Upper lobe of right lung (tissue), 1 donor: ENCODE measurements at places on chromosomes 7 and 10. TPM values are rescaled to one million over a fixed set of nuclear protein-coding genes. Genes with fewer than 3 reads are reported as not detected.

CCDC7 gene
- total RNA-seq, result 23.6 TPM

IFIT1B gene
- not detected for total RNA-seq

BTBD16 gene
- total RNA-seq, result 0.35 TPM

RP9 gene
- total RNA-seq, result 11.9 TPM

DNA sequence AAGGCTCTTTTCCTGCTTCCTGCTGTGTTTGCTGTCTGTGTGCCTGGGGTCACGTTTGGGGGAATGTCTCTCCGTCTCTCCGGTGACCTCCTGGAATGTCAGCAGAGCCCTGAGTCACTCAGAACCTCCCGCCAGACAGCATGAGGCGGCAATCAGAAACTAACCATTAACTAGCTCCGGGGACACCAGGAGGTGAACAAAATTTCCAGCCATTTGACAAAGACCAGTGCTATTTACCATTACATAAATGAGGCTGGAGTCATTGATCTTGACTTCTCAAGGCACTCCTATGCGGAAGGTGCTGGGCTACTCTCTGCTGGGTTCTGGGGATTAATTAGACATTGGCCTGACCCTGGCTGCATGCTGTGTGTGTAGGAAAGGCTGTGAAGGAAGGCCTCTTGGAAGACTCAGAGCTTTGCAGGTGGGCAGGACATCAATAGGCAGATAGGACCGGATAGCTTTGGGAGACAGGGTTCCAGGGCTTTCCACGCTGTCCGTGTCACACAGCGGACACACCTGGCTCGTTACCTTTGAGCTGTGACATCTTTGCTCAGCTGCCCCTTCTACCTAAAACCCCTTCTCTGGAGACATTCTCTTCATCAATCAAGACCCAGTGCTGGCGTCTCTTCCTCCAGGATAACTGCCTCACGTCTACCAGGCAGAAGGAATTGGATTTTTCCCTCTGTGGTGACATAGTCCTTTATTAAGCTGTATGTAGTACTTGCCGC is 77.0 kb downstream of the PFKFB3 start:
- no peak for DNase-seq
- H3K4me1 ChIP-seq, result peaks cover 11% of the 10 kb centered on the region
- no peaks in the 10 kb centered on the region for H3K27me3 ChIP-seq
- no peaks in the 10 kb centered on the region for H3K36me3 ChIP-seq
- no peak overlapping the region for H3K27ac ChIP-seq

- no peak overlapping the region for H3K27ac ChIP-seq
- DNase-seq, result no peak
- no peak overlapping the region for H3K4me3 ChIP-seq
- no peaks in the 10 kb centered on the region for H3K4me1 ChIP-seq
- H3K27me3 ChIP-seq, result no peaks in the 10 kb centered on the region
Observed at GRCh38 chr10:29820890-29821461, 186.2 kb upstream of the SVIL start.

DNA sequence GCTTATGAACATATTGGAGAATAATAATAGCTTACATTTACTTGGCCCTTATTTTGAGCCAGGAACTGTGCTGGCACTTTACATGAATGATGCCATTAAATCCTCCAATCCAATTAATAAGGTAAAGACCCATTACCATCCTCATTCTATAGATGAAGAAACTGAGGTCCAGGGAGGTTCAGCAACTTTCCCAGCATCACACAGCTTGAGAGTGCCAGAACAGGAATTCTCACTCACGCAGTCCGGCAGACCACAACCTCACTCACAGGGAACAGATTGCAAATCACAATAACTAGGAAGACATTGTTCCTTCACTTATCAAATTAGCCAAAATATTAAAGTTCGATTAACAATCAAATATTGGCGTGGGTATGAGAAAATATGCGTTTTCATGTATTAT is 18.3 kb downstream of the GPRIN2 start:
- H3K27ac ChIP-seq, result no peak overlapping the region
- DNase-seq, result no peak
- H3K4me3 ChIP-seq, result no peak overlapping the region
- H3K27me3 ChIP-seq, result peaks cover 7% of the 10 kb centered on the region

GRCh38 chr7:31882187-31882586 is 188.0 kb downstream of the PDE1C start:
- H3K36me3 ChIP-seq, result no peaks in the 10 kb centered on the region
- DNase-seq, result no peak
- H3K4me3 ChIP-seq, result no peak overlapping the region
- no peaks in the 10 kb centered on the region for H3K27me3 ChIP-seq
- no peak overlapping the region for H3K27ac ChIP-seq

DNA sequence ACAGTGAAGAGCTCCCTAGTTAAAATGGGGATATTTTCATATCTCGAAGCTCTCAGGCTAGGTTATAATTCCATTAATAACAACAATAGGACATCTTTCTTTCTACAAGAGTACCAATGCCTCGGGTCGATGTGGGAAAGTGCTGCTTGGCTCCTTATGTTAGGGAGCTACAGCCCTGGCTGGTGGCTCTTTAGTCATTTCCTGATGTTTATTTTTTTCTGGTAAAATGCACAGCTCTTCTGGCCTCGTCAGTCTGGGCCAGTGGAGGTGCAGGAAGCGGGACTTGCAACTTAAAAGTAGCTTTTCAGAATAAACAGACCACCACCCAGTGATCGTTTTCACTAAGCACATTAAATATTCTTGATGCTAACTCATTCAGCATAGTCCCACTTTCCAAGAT is 58.3 kb downstream of the MKX start:
- no peak overlapping the region for H3K27ac ChIP-seq
- no peaks in the 10 kb centered on the region for H3K4me1 ChIP-seq
- H3K36me3 ChIP-seq, result no peaks in the 10 kb centered on the region
- H3K4me3 ChIP-seq, result no peak overlapping the region
- no peaks in the 10 kb centered on the region for H3K27me3 ChIP-seq
